Karpas-422 (cell line): ENCODE measurements at places on chromosomes 1 and 21. TPM values are rescaled to one million over a fixed set of nuclear protein-coding genes. Genes with fewer than 3 reads are reported as not detected.

Gene PDZK1IP1
- not detected in 2 replicates for total RNA-seq

Gene KIF21B
- 0.22 TPM in 2 replicates for total RNA-seq

Gene ITLN2
- not detected in 2 replicates for total RNA-seq

Gene PLEKHN1
- total RNA-seq, result 0.72 TPM in 1 of 2 replicates, not detected in the other

Gene UTS2
- not detected in 2 replicates for total RNA-seq

Gene BRWD1
- 78.1 and 141 TPM in 2 replicates for total RNA-seq
